H7 (cell line): ENCODE measurements at places on chromosomes 7 and 10.

DNA sequence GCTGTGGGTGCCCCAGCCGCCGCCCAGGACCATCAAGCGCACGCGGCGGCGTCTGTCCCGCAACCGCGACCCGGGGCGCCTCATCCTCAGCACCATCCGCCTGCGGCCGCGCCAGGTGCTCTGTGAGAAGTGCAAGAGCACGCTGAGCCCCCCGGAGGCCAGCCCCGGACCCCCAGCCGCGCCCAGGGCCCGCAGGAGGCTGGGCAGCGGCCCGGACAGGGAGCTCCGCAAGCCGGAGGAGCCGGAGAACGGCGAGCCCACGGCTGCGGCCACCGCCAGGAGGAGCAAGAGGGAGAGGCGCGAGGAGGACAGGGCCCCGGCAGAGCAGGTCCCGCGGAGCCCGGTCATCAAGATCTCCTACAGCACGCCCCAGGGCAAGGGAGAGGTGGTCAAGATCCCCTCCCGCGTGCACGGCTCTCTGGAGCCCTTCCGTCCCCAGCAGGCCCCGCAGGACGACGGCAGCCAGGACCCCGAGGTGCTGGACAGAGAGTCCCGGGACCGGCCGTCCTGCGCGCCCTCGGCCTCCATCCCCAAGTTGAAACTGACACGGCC lies 8.0 kb downstream of the PWWP2B start:
- peak; percentile 96 for DNase-seq

- peak; percentile 90 for DNase-seq
These were observed 35.8 kb downstream of the GPER1 start for GRCh38 chr7:1123715-1124114.

DNA sequence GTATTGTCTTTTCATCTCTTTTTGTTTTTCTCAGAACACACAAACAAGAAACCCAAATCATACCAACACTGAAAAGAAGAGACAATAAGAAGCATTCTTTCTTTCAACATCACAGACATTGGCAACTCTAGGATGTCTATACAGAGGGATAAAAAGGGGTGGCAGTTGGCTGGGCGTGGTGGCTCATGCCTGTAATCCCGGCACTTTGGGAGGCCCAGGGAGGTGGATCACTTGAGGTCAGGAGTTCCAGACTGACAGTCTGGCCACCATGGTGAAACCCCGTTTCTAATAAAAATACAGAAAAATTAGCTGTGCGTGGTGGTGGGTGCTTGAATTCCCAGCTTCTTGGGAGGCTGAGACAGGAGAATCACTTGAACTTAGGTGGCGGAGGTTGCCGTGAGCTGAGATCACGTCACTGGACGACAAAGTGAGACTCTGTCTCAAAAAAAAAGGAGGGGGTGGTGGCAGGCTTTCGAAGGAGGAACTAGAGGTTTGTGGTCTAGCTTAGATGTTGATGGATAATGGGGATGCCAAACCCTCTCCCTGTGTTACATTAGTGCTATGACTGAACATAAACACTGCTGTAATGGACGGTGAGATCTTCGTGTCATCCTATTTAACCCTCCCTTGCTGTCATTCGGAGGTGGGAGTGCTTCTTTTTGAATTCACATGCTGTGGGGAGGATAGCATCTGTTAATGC lies 9.4 kb downstream of the CNNM2 start:
- DNase-seq: no peak

GRCh38 chr7:157769526-157770215 lies 432.9 kb downstream of the DNAJB6 start:
- no peak for DNase-seq

DNA sequence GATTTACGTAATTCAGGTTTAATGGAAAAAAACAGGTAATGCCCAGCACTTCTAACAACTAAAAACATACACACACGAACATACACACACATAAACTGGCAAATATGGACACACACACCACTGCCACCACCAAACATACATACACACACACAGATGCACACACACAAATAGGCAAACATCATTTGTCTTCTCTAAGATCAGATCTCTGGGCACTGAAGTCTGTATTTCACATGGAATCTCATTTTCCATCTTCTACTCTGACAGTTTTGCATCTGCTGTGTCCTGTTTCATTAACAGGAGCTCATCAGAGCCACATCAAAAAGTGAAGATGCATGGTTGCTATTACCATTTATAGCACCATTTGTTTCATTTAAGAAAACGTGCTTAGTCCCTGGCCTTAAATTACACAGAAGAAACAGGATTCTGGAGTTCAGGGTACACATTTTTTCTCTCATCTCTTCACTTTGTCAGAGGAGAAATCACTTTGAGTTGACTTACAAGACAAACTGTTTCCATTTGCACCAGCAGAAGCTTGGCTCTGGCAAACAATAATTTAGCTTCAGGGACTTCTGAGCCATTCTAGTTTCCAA lies 165.3 kb downstream of the SORCS1 start:
- no peak for DNase-seq
